Bronchial smooth muscle cell (primary cell): ENCODE measurements at places on chromosomes 13 and 19. TPM values are rescaled to one million over a fixed set of nuclear protein-coding genes. Genes with fewer than 3 reads are reported as not detected.

Gene ZNF486
- 2.7 and 3.0 TPM in 2 replicates for total RNA-seq

Gene WIZ
- 3.9 and 4.7 TPM in 2 replicates for total RNA-seq

Gene IZUMO1
- under 0.01 TPM in 1 of 2 replicates, not detected in the other for total RNA-seq

Gene GAS6
- 70.6 and 97.5 TPM in 2 replicates for total RNA-seq

Gene ONECUT3
- total RNA-seq: not detected in 2 replicates

Gene GPR18
- total RNA-seq: not detected in 2 replicates

Gene PEAK3
- not detected in 2 replicates for total RNA-seq
